ENCODE measurements at places on chromosomes 2 and 18.

GRCh38 chr2:204625135-204625534 is 79.9 kb downstream of the PARD3B start:
- DNase-seq: no peak

GRCh38 chr2:144067506-144067905 is 452.4 kb downstream of the ZEB2 start:
- no peak for DNase-seq

GRCh38 chr2:189287982-189288521 is 108.5 kb upstream of the COL5A2 start:
- DNase-seq: peak; percentile 90

DNA sequence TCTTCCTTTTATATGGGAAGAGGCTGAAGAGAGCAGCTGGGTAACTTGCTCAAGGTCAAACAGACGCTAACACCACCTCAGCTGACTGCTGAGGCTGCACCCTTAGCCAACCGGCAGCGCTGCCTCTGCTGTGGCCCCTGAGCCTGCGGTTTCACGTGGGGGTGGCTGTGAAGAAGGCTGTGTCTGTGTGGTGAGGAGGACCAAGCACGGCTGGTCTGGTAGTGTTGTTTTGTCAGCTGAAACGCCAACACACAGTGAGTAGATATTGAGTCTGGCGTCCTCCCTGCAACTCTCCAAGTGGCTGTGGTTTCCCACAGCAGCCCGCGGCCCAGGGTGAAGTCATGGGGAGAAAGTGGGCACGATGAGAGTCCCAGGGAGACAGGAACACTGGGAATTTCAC is 69.6 kb downstream of the THNSL2 start:
- DNase-seq: no peak

DNA sequence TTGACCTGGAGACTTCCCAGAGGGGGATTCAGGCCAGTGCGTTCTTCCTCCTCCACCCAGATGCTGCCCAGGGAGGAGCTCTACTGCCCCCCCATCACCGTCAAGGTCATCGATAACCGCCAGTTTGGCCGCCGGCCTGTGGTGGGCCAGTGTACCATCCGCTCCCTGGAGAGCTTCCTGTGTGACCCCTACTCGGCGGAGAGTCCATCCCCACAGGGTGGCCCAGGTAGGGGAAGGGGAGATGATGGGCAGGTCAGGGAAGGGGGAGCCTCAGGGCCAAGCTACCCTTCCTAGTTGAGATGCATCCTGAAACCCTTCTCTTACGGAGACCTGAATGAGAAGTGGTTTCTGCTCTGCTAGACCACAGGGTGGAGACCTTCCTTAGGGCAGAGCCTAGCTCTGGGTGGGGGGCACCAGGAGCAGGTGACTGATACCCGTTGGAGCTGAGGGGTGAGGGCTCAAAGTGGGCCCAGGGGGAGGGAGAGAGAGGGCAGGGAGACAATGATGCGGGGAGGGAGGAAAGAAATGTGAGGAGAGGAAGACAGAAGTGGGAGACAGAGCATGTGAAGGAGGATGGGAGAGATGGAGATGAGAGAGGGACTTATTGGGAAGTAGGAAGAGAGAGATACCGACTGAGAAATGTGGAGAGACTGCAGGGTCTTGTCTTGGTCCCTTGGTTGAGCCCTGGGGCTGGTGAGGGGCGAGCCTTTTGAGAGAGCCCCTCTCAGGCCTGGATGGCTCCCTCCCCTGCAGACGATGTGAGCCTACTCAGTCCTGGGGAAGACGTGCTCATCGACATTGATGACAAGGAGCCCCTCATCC is 159.4 kb downstream of the DYSF start:
- no peak for DNase-seq
